Stimulated activated CD4-positive, alpha-beta T cell treated with anti-CD3 and anti-CD28 coated beads, Interleukin-4, amount 100 ng/mL, for 4 hours (primary cell): ENCODE measurements at places on chromosomes 3 and 15.

DNA sequence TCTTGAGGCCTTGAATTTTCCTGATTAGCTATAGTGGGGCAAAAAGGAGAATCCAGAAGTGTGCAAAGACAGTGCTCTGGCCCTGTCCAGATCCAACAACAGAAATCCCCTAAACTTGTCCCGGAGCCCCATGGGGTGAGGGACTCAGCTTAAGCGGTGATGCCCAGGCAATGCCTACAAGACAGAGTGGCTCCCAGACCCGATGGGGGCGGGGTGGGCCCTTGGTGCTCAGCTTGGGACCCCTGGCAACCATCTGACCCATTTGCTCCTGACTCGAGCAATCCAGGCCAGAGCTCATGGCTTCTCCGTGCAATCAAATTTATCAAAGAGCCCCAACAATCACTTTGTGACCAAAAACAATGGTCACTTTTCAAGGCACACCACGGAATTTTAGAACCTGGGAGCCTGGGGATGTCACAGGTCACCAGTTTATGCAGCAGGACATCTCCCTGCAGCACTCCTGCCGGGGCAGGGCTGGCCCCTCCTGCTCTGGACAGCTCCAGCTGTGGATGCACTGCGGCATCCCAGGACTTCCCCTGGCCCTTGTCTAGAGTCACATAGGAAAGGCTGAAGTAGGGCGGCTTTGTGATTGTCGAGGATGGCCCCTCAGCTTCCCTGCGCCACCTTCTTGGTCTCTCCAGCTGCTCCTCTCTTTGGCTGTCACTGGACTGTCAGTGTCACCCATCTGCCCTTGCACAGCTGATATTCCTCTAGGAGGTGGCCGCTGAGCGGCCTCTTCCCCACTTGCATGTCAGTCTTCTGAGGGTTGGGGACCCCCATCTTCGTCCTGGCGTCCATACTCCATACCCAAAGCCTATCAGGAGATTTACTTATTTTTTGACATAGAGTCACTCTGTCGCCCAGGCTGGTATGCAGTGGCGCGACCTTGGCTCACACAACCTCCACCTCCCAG is 28.4 kb downstream of the RGMA start:
- no peak for DNase-seq

GRCh38 chr3:197000211-197000610 is 29.4 kb downstream of the MELTF start:
- DNase-seq, result no peak

DNA sequence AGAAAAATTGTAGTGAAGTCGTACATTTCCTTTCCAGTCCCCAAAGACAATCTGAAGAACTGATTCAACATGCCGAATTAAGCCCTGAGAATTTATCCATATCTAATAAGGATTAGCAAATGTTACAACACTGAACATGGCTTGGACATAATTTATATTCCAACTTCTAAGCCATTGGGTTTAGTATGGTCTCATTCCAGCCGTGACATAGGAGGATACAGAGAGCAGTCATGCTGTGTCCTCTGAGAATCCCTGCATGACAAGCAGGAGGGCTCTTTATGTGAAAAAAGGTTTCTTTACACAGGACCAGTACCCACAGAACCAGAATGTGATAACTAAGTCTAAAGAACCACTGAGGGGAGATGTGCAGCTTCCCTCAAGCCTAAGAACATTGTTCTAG is 231.9 kb upstream of the WNT5A start:
- no peak for DNase-seq

- no peak for DNase-seq
These were observed 441.0 kb downstream of the TUSC7 start for GRCh38 chr3:117150628-117151027.

- DNase-seq, result no peak
These were observed 367.9 kb upstream of the PROK2 start for GRCh38 chr3:72152551-72153476.

GRCh38 chr3:133674290-133674919 is 12.7 kb upstream of the TOPBP1 start:
- DNase-seq, result no peak

DNA sequence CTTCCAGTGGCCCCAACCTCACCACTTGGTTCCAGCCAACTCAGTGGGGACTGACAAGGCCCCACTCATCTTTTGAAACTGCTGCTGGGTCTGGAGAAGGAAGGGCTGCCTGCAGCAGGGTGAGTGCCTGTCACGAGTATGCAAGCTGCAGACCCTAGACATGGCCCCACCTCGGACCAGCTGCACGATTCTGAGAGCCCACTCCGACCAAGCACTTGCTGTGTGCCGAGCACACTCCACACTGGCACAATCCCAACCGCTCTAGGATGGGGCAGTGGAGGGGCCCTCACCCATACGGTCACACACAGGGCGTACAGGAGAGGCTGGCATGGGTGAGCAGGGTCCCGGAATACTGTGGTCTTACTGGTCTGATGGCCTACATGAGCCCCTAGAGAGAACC is 8.0 kb upstream of the PLXND1 start:
- DNase-seq, result no peak

- no peak for DNase-seq
These were observed 70.3 kb upstream of the SMAD3 start for GRCh38 chr15:66994927-66995656.

DNA sequence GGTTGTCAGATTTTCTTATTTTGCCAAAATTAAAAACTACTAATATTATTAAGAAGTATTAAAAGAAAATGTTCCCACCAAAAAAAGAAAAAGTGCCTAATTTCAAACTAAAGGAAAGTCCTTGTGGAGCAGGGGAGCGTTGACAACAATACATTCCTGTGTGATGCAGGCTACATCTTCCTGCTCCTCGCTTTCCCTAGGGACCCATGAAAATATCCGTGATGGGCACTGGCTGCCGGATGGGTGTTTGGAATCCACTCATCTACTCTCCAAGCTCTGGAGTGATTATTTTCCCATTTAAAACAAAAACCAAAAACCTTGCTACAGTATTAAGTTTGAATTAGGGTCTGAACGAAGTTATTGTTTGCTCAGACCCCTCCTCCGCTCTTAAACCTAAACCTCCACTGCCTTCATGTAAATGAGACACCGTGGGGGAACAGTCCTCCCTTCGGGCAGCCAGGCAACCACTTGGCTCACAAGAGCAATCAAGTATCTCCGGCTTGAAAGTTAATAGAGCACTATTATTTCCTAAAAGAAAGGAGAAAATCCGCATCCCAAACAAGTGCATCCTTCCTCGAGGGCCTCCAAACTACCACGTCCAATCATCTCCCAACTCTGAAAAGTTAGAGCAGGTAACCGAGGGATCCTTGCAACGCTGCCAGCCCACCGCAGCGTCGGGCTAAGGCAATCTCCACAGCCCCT is 1.5 kb downstream of the ITGB5 start:
- no peak for DNase-seq

DNA sequence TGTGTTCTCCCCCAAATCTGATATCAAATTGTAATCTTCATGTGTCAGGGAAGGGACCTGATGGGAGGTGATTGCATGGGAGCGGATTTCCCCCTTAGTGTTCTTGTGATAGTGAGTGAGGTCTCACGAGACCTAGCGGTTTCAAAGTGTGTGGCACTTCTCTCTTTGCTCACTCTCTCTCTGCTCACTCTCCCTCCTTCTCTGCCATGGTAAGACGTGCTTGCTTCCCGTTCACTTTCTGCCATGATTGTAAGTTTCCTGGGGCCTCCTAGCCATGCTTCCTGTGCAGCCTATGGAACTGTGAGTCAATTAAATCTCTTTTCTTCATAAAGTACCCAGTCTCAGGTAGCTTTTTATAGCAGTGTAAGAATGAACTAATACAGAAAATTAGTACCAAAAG is 30.6 kb upstream of the OR5H6 start:
- no peak for DNase-seq

DNA sequence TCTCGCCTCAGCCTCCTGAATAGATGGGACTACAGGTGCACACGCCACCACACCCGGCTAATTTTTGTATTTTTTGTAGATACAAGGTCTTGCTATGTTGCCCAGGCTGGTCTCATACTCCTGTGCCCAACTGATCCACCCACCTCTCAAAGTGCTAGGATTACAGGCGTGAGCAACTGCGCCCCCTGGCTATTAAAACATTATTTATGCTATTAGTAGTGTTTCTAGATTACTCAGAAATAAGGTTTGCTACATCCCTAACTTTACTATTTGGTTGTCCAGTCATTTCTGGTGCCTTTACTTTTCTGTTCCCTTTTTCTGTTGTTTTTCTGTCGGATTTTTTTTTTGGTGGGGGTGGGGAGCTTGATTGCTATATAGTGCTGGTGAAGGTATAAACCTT is 393.6 kb upstream of the TPM1 start:
- DNase-seq, result no peak

DNA sequence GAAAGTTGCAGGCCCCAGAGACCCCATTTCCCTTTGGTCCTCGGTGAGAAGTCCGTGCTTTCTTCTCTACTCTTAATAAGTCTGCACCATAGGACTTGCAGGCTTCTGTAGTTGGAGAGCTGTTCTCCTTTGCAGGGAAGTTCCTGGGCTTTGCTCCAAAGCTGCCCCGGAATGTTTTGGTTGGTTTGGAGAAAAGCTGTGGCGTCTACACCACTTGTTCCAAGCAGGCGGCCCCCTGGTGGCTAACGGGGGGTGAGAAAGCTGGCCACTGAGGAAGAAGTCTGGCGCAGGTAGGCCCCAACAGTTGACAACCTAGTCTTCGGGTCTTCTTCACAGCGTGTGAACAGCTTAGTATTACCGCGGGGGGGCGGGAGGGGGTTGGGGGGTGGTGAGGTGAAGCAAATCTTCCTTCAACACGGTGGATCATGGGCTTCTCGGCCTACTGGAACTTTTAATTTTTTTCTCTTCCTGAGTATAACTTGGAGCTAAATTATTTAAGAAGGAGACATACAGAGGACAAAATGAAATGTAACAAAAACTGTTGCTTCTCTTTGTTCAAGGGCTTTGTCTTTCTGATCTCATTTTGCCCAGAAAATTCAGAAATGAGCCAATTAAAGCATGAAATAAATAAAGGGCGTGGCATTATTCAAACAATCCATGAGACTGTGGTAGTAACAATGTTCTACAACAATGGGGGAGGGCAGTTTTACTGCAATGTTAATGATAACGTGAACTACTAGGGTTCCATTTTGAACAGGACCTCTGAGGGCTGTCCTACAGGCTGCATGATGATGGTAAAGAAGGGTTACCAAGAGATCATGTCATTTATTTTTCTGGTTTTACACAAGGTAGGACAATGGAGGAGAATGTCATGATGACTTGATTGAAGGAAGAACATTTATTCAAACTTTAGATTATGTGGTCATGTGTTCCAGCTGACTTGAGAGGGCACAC is 2.2 kb upstream of the THRB start:
- DNase-seq, result no peak

GRCh38 chr3:4684976-4685375 is 191.8 kb downstream of the ITPR1 start:
- DNase-seq, result no peak

GRCh38 chr3:139016430-139017048 is 4.2 kb downstream of the PRR23B start:
- no peak for DNase-seq

- no peak for DNase-seq
These were observed 42.3 kb upstream of the CORO2B start for GRCh38 chr15:68536331-68537095.

GRCh38 chr15:60853109-60853508 is 374.2 kb upstream of the ICE2 start:
- DNase-seq, result no peak

DNA sequence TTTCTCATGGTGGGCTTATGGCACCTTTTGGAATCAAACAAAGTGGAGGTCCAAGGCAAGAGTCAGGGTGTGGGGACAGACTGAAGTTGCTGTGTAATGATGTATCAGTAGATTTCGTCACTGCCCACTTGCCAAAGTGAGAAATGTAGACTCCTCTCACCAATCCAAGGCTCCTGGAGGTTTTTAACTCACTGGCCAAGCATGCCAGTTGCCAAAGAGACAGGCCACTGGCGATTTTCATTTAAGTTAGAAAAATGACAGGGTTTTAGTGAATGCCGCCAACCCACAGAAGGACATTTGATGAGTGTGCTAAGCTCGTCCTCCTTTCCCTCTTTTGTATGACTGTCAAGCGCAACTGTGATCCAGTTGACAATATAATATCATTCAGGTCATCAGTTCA is 209.2 kb downstream of the FEZF2 start:
- no peak for DNase-seq

- no peak for DNase-seq
These were observed 201.1 kb upstream of the ARRDC4 start for GRCh38 chr15:97759363-97759762.

DNA sequence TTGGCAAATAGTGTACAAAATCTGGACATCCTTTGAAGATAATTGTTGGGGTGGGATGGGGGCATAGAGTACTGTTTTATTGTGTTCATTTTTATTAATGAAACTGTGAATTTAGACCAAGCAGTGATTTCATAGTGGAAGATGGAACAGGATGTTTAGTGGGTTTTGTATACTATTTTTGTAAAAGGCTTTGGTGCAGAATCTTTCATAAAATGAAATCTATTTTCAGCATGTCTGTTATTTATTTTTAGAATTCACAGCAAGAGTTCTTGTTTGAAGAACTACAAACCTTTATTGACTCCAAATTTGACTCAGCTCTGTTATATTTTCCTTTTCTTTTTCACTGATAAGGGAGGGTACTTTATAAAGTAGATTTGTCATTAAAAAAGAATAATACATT is 145.4 kb downstream of the AKAP13 start:
- DNase-seq, result no peak

GRCh38 chr3:9686703-9687102 is 16.9 kb upstream of the CPNE9 start:
- no peak for DNase-seq

DNA sequence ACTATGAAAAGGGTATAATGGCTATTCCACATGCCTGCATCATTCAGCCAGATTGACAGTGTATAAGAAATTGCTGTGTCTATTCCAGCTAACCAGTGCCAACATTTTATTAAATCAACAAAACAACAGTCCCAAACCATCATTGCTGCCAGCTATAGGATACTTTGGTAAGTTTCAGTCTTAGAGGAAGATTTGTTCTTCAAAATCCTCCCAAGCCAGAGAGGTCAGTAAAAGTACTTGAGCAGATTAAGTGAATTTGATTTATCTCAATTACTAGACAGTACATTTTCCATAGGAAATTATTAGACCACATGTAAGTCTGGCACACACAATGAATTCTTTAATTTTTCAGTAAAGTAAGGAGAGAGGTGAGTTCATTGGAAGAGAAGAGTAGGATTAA is 50.7 kb downstream of the TFG start:
- DNase-seq, result no peak

- no peak for DNase-seq
These were observed 20.9 kb downstream of the SLC24A1 start for GRCh38 chr15:65642594-65642993.

GRCh38 chr3:172192830-172193415 is 153.5 kb downstream of the FNDC3B start:
- DNase-seq, result no peak

DNA sequence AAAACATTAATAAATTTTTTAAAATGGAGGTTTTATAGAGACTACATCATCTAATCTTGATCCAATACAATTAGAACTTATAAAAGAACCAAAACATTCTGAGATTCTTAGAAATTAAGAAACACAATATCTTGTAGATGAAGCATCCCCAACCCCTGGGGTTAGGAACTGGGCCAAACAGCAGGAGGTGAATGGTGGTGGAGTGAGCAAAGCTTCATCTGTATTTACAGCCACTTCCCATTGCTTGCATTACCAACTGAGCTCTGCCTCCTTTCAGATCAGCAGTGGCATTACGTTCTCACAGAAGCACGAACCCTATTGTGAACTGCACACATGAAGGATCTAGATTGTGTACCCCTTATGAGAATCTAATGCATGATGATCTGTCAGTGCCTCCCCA is 36.3 kb downstream of the KNL1 start:
- DNase-seq, result no peak
